ENCODE measurements at places on chromosomes 2 and 18. TPM values are rescaled to one million over a fixed set of nuclear protein-coding genes. Genes with fewer than 3 reads are reported as not detected.

DNA sequence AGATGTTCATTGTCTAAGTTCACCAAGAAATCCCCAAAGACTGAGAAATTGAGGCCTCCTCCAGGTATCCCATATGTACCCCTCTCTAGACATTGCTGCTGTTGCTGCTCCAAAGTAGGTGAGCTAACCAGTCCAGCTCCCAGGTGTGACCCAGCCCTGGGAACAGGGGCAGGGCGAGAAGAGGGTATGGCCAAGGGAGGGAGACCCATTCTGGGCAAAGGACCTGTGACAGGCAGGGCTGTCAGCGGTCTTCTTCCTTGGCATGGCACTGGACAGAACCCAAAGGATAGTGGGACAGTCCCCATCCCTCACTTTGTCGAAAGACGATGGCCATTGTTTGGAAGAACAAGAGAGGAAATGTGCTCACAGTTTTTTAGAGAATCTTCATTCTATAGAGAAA lies 7.2 kb upstream of the INO80C start:
- H3K4me1 ChIP-seq, result no peaks in the 10 kb centered on the region
- peaks cover 3% of the 10 kb centered on the region for H3K27me3 ChIP-seq
- no peak overlapping the region for H3K27ac ChIP-seq
- no peak overlapping the region for H3K4me3 ChIP-seq
- no peak for DNase-seq

DNA sequence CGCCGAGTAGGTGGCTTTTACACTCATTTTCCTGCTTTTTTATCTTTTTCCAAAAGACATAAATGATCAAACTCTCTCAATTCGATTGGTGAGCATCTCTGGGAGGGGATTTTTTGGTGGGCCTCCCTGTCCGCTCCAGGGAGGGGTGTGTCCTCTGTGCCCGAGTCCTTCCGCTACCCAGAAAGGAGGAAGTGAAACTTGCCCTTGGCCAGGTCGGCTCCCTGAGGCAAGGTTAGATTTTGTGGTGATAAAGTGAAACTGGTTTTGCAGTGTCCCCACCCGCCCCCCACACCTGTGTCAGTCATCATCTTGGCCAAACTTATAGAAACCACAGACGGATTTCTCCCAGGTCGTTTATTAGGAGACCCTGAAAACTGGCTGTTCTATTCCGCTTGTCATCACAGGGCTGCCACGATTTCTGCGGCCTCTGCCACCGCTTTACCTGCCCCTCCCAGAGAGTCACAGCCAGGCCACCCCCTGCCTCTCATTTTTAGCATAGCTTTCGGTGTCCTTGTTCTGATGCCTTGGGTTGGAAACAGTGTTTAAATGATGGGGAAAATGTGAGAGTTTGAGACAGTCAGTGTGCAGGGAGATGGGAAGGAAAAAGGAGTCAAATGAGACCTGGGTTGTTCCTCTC lies 93.6 kb downstream of the SH3BP4 start:
- H3K4me3 ChIP-seq, result no peak overlapping the region
- H3K27me3 ChIP-seq, result no peaks in the 10 kb centered on the region
- H3K4me1 ChIP-seq, result no peaks in the 10 kb centered on the region

- H3K4me3 ChIP-seq, result no peak overlapping the region
- peak; percentile 2 for DNase-seq
- H3K36me3 ChIP-seq, result no peaks in the 10 kb centered on the region
- no peak overlapping the region for H3K27ac ChIP-seq
These were observed 23.1 kb upstream of the DSG3 start for GRCh38 chr18:31424383-31424988.

- no peak overlapping the region for H3K27ac ChIP-seq
- no peak for DNase-seq
- no peak overlapping the region for H3K4me3 ChIP-seq
- no peaks in the 10 kb centered on the region for H3K4me1 ChIP-seq
- H3K36me3 ChIP-seq, result no peaks in the 10 kb centered on the region
These were observed 286.2 kb downstream of the ZNF516 start for GRCh38 chr18:76208678-76209306.

- no peak overlapping the region for H3K27ac ChIP-seq
- H3K27me3 ChIP-seq, result no peaks in the 10 kb centered on the region
- H3K4me1 ChIP-seq, result no peaks in the 10 kb centered on the region
- H3K36me3 ChIP-seq, result no peaks in the 10 kb centered on the region
- DNase-seq, result no peak
These were observed 197.9 kb downstream of the NEDD4L start for GRCh38 chr18:58241877-58242276.

DNA sequence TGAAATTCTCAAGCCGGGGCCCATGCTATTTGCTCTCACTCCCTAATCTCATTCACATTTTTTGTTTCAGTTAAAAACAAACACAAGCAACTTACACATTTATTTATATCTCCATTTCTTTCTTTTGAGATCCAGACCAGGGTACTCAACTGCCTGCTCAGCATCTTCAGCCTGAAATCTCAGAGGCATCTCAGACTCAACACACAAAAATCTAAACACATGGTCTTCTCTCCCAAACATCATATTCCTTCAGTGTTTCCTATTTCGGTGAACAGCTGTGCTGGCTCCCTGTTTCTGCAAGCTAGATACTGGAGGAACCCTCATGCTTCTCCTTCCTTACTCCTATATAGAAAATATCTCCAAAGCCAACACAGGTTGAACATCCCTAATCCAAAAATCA lies 11.3 kb upstream of the RTTN start:
- H3K27me3 ChIP-seq, result peaks cover 18% of the 10 kb centered on the region
- no peaks in the 10 kb centered on the region for H3K36me3 ChIP-seq
- no peak overlapping the region for H3K4me3 ChIP-seq
- DNase-seq, result no peak

DNA sequence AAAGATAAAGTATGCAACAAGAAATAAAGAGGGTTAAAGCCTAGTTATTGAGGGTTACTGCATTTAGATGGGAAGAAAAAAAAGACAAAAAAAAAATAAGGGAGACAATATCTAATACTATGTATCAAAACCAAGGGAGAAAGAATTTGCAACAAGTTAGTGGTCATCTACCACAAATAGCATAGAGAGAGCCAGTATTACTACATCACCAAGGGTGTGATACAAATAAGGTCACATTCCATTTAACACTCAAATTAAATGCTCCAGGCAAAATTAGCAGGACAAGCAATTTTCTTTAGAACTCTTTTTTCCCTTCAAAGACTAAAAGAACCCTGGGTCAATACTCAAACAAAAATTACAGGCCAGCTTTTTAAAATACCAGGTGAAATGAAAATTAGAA lies 115.1 kb upstream of the GULP1 start:
- no peak overlapping the region for H3K4me3 ChIP-seq
- H3K4me1 ChIP-seq, result no peaks in the 10 kb centered on the region
- H3K27ac ChIP-seq, result no peak overlapping the region
- no peaks in the 10 kb centered on the region for H3K27me3 ChIP-seq

DNA sequence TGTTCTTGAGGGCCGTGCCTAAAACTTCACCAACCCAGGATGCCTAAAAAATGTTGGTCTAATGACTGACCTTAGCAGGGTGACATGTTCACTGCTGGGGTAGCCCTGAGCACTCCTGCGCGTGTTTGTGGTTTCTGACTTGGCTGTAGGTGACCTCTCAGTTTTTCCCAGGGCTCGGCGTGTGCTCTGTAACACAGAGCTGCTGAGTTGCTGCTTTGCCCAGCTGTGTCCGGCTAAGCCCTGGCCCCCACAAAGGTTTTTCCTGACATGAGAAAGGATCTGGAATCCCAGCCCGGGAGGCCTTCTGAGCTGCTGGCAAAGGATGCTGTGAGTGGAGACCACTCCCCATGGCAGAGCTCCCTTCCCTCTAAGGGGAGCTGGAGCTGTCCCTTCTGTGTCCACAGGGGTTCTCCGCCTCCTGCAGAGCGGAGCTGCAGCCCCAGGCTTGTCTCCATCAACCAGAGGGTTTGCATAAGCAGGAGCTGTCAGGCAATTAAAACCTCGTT lies 52.7 kb downstream of the CRIM1 start:
- H3K4me1 ChIP-seq, result no peaks in the 10 kb centered on the region
- H3K4me3 ChIP-seq, result no peak overlapping the region
- no peaks in the 10 kb centered on the region for H3K36me3 ChIP-seq
- no peak overlapping the region for H3K27ac ChIP-seq

- no peak overlapping the region for H3K27ac ChIP-seq
- H3K4me3 ChIP-seq, result no peak overlapping the region
- H3K27me3 ChIP-seq, result no peaks in the 10 kb centered on the region
- H3K36me3 ChIP-seq, result no peaks in the 10 kb centered on the region
- no peaks in the 10 kb centered on the region for H3K4me1 ChIP-seq
These were observed 156.1 kb upstream of the PIEZO2 start for GRCh38 chr18:11305507-11305906.

DNA sequence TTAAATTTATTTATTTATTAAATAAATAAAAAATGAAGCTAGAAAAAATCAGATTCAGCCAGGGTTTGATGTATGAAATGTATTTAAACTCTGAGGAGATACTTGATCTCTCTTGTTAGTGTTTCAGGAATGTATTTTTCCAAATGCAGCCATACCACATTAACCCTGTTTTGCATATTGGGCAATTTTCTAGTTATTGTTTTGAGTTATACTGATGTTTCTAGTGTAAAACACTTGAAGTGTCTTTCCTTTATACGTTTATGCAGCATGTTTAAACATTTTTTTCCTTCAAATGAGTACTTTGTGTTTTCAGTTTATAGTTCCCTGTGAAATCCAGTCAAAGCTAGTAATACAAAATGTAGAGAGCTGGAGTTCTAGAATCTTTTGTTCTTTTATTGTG lies 69.9 kb downstream of the WDR7 start:
- H3K4me3 ChIP-seq, result no peak overlapping the region
- H3K27me3 ChIP-seq, result no peaks in the 10 kb centered on the region
- H3K4me1 ChIP-seq, result peaks cover 5% of the 10 kb centered on the region
- H3K36me3 ChIP-seq, result peaks cover 10% of the 10 kb centered on the region
- DNase-seq, result no peak

GRCh38 chr2:3606028-3606369 lies 11.1 kb downstream of the COLEC11 start:
- H3K27ac ChIP-seq, result no peak overlapping the region
- DNase-seq, result no peak
- H3K27me3 ChIP-seq, result no peaks in the 10 kb centered on the region
- H3K36me3 ChIP-seq, result no peaks in the 10 kb centered on the region
- no peak overlapping the region for H3K4me3 ChIP-seq

DNA sequence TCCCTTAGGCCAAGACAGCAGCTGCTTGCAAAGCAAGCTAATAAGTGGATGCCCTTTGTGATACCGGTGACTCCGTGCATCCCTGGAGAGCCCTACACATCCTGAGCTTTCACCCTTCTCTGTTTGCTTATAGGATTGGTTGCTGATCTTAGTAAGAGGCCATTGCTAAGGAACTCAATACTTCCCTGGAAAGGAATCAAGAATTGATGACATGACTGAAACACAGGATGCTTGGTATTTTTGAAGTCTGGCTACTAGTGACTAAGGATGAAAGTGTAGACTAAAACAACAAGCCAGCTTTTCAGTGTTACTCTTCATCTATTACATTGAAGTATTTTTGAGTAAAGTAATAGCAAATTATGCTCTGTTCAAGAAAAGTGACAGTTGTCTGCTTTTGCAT lies 123.0 kb upstream of the SERPINE2 start:
- DNase-seq, result no peak
- H3K27me3 ChIP-seq, result peaks cover 2% of the 10 kb centered on the region
- no peaks in the 10 kb centered on the region for H3K4me1 ChIP-seq
- no peaks in the 10 kb centered on the region for H3K36me3 ChIP-seq
- no peak overlapping the region for H3K4me3 ChIP-seq

- DNase-seq, result no peak
- no peaks in the 10 kb centered on the region for H3K36me3 ChIP-seq
These were observed 130.4 kb downstream of the MEIS1 start for GRCh38 chr2:66565291-66565690.

- H3K4me3 ChIP-seq, result no peak overlapping the region
- no peaks in the 10 kb centered on the region for H3K27me3 ChIP-seq
These were observed 184.6 kb upstream of the ERBB4 start for GRCh38 chr2:212723226-212723625.

DNA sequence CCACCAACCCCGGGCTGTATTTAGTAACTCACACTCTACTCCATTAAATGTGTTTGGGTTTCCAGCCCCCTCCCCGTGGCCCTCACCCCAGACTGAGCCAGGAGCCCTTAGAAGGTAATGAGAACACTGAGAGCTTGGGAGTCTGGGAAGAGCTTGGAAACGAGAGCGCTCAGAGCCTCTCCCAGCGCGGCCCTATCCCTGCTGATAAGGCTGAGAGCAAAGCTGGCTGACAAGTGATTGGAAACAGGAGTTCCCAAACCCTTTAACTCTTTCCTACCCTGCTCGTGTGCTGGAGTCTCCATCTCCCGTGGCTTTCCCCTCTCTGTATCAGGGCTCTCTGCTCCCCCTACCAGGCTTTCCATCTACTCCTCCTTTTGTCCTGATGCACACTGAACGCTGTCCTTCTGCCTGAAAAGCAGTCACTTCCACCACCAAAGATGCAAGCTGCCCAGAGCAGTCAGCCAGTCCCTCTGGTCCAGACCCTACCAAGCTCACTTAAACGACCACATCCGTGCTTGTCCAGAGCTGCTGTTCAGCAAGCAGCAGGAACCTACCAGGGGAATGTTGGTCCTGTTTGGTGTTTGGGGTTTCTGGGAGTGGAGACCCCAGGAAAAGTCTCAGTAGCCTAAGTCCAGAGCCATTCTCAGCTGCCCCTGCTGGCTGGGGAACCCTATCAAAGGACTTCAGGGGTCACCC lies 100.0 kb upstream of the PKDCC start:
- DNase-seq, result no peak
- no peaks in the 10 kb centered on the region for H3K36me3 ChIP-seq
- no peaks in the 10 kb centered on the region for H3K4me1 ChIP-seq

- no peak for DNase-seq
- no peak overlapping the region for H3K27ac ChIP-seq
- no peaks in the 10 kb centered on the region for H3K36me3 ChIP-seq
These were observed 191.5 kb upstream of the SALL3 start for GRCh38 chr18:78788161-78788560.

DNA sequence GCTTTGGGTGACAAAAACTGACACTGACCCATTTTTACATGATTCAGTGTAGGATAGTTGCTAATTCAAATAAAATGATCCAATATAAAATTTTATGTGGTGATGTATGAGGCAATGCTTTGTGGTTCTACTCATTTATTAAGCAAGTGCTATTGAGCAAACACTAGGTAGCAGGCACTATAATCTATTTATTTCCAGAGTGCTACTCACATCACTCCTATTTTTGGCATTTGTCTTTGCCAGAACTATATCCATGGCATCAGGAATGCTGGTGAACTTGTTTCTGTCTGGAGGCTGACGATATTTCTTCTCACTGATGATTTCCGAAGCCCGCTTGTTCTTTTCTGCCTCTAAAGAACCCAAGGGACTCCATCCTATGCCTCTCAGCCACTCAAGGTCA lies 84.3 kb downstream of the NEB start:
- H3K36me3 ChIP-seq, result no peaks in the 10 kb centered on the region
- H3K4me3 ChIP-seq, result no peak overlapping the region
- no peak for DNase-seq
- no peak overlapping the region for H3K27ac ChIP-seq
- peaks cover 2% of the 10 kb centered on the region for H3K27me3 ChIP-seq

HMSD gene
- not detected for polyA plus RNA-seq

SGPP2 gene
- polyA plus RNA-seq, result 2.7 TPM

PID1 gene
- not detected for polyA plus RNA-seq

SCN3A gene
- polyA plus RNA-seq, result not detected

CD8B gene
- polyA plus RNA-seq, result 2.9 TPM

CDCA7 gene
- polyA plus RNA-seq, result 7.2 TPM

LYPD1 gene
- polyA plus RNA-seq, result not detected

SLC9A4 gene
- polyA plus RNA-seq, result not detected

PFN4 gene
- polyA plus RNA-seq, result not detected

FLACC1 gene
- 1.6 TPM for polyA plus RNA-seq

PTPRN gene
- not detected for polyA plus RNA-seq

LOXHD1 gene
- not detected for polyA plus RNA-seq

GCFC2 gene
- 26.6 TPM for polyA plus RNA-seq

PSMG2 gene
- 147 TPM for polyA plus RNA-seq
